AG20443 (cell line): ENCODE measurements at places on chromosomes 13 and 19.

GRCh38 chr19:44580366-44580895, 32.9 kb upstream of the IGSF23 start:
- no peak for DNase-seq

DNA sequence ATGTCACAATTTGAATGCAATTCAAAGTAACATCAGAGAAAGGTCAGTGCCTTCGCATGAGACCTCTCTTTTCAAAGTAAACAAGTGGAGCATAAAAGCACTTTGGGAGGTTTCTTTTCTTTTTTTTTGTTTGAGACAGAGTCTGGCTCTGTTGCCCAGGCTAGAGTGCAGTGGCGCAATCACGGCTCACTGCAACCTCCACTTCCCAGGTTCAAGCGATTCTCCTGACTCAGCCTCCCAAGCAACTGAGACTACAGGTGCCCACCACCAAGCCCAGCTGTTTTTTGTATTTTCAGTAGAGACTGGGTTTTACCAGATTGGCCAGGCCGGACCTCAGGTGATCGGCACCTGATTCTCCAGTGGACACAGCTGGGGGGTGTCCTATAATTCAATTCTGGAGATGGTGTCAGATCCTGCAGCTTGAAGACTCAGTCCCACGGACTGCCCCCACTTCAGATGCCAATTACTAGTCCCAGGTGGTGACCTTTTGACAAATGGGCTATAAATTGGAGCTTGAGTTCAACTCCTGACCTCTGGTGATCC, 57.6 kb downstream of the RGCC start:
- DNase-seq = no peak

- DNase-seq = no peak
Observed at GRCh38 chr13:30654430-30654829, 36.7 kb downstream of the USPL1 start.

- DNase-seq = no peak
Observed at GRCh38 chr13:114261328-114261965, 20.0 kb upstream of the UPF3A start.

DNA sequence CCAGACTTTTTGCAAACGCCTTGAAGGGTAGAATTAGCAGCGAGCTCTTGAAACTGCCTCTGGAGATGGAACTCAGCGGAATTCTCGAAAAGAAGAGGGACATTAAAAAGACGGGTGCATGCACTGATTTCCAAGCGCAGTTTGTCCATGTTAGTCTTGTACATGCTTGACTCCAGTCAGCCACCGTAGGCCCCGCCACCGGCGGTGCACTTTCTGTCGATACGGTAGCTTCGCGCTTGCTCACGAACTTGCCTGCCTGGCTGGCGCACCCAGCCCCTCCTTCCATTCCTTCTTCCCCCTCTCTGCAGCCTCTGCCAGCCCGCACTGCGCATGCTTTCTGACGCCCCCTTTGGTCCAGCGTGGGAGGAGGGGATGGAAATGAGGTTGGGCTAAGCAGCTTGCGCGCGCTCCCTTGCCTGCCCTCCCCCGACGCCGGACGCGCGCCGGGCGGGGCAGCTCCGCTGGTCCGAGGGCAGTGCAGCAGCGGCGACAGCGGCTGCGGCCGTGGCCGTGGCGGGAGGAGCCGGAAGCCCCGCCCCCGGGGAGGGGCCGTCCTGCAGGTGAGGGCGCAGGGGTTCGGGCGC, at the start of gene ZNF575:
TSS of gene ZNF575 (plus strand) at position 227 of the 584 bp plus-strand sequence. CDS start 1,235 bp downstream, outside the sequence.
- DNase-seq = peak; percentile 89

- no peak for DNase-seq
Observed at GRCh38 chr13:34347784-34348573, 530.0 kb downstream of the RFC3 start.

DNA sequence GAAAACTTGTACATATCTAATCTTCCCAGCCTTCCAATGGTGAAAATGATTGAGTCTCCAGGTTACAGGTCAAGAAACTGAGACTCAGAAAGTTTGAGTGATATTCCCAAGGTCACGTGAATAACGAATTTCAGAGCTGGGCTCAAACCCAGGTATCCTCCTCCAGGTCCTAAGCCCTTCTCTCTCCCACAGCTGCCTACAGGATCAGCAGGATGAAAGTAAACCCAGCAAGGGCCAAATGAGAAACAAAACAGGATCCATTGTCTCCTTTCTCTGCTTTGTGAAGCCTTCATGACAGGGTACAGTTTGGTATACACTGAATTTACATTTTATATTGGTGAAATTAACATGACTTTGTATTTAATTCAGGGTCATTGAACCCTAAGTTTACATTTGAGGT, 208.1 kb downstream of the RBM26 start:
- DNase-seq = no peak

- DNase-seq = no peak
Observed at GRCh38 chr13:41054919-41055619, 6.2 kb upstream of the WBP4 start.

GRCh38 chr19:40253611-40254092, 27.2 kb upstream of the CCNP start:
- no peak for DNase-seq

DNA sequence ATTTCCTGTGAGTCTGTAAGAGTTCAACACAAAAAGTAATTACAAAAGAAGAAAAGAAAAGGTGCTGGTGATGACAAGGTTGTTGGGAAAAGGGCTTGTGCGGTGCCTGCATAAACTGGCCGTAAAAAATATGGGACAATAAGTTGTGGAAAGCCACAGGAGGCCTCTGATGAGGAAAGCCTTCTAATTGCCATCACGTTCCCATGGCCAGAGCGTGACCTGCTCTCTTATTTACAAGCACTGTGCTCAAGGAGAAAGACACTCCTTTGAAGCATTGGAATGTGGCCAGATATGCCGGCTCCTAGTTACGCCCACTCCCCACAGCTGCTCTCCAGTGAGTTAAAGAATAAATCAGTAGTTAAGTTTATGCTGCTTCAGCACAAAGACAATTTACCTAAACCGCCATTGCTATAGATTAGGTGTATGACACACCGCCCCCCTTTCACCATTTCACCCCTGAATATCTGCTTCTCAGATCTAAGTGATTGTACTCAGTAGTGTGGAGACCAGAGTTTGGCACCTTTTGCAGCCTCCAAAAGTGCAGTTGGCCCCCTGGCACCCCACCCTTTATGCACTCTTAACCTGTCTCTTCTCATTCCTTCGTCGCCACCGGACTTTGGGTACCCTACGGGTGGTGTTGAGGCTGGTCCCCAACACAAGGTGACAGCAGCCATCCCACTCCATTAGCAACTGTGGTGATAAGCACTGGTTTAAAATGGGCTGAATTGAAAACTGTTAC, 8.1 kb upstream of the PGLYRP1 start:
- DNase-seq = no peak

GRCh38 chr13:112728375-112729126, 38.7 kb downstream of the ATP11A start:
- DNase-seq = no peak
